ENCODE measurements at places on chromosomes 2 and 18.

- DNase-seq: no peak
These were observed 195.1 kb downstream of the EXOC6B start for GRCh38 chr2:72630767-72631166.

GRCh38 chr18:11553098-11553940 is 56.1 kb upstream of the SLC35G4 start:
- peak; percentile 32 for DNase-seq

DNA sequence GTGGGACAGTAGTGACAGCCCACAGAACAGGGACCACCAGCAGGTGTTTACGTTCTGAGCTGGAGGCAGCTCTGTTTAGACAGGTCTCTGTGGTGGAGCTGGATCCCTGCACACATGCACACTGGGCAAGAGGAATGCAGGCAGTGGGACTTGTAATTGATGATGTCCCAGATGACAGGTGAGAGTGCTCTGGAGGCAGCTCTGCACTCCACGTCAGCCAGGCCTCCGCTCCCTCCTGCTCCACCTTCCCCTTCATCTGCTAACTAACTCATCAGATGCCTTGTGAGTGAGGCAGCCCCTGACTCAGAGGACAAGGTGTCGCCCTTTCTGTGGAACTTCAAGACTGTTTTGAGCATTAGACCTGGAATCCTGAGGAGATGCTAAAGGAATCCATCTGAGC is 53.2 kb downstream of the SH3YL1 start:
- DNase-seq: peak; percentile 18

DNA sequence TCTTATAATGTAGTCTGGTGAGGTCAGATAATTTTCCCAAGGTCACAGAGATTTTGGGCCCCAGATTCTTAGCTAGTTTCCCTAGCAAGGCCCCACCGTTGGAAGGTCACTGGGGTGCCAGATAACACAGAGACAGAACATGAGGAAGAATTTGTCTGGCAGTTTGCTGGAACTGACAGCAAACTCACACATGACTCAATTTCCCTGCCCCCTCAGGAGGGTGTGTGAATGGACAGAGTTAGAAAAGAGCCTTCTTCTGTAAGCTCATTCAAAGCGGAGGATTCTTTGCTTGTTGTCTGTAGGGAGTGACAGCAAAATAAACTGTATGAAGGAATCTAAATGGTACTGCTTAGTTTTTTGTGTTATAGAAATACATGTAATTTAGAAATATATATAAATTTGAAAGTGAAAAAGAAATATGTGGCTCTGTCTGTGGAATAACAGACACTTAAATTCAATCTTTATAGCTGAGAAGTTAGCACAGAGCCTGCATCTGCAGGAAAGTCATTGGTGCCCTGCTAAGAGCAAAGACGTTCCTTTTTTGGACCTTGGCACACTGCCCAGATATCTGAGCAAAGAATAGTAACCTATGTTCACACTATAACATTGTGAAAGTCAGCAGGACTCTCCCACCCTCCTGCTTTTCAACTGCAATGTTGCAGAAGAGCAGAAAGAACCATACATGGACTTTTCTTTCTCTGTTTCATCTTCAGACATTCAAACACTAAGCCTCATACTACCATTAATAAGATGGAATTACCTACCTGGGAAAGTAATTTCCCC is 2.1 kb downstream of the MDH1 start:
- no peak for DNase-seq

DNA sequence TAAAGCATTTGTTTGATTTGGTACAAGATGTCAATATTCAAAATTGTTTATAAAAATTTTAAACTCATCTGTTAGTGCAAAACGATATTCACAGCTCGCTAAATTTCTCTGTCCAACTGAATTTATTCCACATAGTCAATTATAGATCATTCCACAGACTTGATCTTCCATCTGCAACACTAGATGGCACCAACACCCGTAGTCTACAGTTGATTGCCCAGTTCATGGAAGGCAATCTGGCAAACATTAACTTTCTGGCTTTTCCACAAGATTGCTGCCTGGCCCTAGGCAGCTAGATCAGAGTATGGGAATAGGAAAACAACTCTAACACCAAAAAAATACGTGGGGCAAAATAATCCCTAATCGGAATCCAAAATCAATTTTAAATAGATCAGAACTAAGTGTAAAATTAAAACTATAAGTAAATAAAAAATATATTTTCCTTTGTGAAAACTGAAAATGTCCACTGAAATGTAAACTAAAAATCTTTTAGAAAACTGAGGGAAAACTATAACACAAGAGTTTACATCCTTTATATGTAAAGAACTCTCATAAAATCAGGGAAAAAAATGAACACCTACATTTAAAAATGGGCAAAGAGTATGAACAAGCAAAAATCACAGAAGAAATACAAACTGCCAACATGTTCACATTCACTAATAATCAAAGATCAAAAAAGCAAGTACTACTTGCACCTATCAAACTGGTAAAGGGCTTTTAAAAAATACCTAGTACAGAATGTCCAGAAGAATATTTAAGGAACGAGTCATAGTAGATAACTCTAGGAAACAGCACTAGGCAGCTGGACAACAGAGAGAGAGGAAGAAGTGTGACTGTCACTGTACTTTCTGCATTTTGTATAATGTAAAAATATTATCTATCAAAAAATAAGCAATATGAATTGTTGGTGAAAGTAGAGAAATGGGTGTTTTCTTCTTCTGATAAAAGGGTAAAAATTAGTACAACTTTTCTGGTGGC is 35.0 kb downstream of the RTN4 start:
- DNase-seq: peak; percentile 64

DNA sequence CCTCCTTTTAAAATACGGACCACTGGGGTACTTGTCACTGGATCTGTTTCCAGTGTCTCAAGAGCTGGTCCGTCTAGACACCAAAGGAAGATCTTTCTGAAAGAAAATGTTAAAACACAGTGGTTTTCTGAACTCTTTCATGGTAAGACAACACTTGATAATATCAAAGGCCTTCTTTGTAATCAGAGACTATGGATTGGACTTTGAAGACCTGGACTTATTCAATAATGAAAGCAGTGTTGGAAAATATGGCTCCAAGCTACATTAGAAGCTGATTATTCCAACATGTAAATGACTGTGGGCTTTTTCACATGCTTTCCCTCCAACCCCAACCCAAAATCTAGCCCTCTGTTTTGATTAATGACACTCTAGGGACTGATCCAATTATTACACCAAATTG is 329.4 kb upstream of the LYPD1 start:
- DNase-seq: no peak

- no peak for DNase-seq
These were observed 8.0 kb upstream of the SPEG start for GRCh38 chr2:219426534-219427136.

GRCh38 chr18:39513186-39513585 is 1947.6 kb upstream of the CELF4 start:
- no peak for DNase-seq

DNA sequence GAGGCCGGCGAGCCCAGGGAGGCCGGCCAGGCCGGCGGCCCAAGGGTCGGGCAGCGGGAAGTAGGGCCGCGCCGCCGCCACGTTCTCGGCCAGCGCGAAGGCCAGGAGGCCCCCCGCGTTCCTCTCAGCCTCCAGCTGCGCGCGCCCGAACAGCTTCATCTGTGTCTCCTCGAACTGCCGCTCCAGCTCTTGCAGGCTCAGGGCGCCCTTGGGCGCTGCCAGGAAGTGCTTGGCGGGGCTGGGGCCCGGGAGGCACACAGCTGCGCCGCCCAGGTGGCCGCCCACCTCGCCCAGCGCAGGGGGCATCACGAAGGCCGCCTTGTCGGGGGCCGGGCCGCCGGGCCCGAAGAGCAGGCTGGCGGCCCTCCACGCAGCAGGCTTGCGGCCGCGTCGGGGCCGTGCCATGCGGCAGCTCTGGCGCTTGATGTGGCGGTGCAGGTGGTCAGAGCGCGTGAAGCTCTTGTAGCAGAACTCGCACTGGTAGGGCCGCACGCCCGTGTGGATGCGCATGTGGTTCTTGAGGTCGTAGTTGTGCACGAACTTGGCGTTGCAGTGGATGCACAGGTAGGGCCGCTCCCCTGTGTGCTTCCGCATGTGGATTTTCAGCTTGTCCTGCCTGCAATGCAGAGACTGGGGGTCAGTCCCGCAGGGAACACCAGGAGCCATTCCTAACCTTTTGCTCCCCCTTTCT is 99.0 kb upstream of the SMAD2 start:
- DNase-seq: no peak

DNA sequence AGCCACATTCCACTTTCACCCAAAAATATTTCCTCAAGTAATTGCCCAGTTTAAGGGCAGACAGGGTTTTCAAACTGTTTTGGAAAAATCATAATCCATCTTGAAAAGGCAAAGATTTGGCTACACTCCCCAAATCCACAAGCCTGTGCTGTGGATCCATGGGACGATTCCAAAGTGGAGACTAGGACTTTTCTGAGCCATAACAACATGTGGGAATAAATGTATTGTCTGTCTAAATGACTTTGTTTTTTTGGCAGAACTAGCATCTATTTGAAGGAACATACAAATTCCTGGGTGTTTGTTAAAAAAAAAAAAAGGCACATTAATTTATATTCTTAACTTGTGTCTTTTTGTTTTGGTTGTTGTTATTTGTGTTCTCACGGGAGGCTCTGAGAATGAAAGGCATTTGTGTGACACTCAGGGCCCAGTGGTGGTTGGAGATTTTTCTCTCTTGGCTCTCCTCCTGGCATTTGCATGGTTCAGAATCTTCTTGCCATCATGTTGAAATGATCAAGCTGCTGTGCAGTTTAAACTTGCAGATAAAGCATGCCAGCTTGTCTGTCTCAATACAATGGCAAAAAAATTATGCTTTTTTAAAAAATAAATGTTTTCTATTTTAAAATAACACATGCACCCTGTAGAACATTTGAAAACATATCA is 277.4 kb downstream of the EN1 start:
- no peak for DNase-seq

GRCh38 chr2:42828487-42829425 is 36.4 kb upstream of the HAAO start:
- peak; percentile 81 for DNase-seq

DNA sequence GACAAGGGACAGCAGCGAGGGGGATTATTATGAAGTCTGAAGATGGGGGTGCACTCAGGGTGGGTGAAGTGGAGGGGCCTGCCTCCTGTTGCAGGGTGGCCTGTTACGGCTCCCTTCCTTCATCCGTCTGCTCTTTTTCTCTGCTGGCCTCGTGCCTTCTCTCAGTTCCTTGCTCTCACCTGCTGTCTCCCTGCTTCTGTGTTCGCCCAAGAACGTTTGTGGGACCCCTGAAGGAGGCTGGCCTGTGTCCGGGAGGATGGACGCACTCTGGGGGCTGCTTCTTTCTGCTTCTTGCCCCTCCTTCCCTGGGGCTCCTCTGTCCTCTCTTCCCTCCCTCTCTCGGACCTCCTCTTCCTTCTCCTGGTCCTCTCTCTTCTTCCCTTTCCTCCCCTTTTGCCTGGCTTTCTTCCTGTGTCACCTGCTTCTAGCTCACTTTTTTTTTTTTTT is 13.8 kb downstream of the MROH2A start:
- DNase-seq: no peak

- DNase-seq: peak; percentile 65
These were observed 229.5 kb upstream of the ZC3H15 start for GRCh38 chr2:186256540-186256939.

GRCh38 chr2:7692657-7693161 is 775.5 kb downstream of the RNF144A start:
- DNase-seq: no peak

DNA sequence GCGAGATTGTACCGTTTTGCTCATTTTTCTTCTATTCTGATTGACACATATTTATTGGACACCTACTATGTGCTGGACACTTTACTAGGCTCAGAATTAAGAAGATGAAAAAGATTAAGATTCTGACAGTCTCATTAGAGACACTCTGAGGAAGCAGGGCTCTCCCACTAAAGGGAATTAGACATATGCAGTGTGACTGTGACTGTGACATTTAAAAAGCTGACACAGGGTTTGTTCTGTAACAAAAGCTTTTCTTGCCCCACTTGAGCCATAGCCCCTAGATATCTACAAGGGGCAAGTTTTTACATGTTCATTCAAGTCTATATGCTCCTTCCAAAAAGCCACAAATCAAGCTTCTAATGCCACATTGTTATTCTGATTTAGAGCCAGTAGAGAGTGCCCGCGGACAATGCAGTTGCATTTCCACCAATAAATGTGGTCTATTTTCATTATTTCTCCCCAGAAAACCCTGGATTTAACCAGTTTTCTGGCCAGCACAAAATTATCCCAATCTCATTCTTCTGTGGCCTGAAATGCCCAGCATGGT is 9.8 kb downstream of the ARHGAP25 start:
- no peak for DNase-seq

- no peak for DNase-seq
These were observed 199.1 kb downstream of the FBXO15 start for GRCh38 chr18:73948497-73948896.

DNA sequence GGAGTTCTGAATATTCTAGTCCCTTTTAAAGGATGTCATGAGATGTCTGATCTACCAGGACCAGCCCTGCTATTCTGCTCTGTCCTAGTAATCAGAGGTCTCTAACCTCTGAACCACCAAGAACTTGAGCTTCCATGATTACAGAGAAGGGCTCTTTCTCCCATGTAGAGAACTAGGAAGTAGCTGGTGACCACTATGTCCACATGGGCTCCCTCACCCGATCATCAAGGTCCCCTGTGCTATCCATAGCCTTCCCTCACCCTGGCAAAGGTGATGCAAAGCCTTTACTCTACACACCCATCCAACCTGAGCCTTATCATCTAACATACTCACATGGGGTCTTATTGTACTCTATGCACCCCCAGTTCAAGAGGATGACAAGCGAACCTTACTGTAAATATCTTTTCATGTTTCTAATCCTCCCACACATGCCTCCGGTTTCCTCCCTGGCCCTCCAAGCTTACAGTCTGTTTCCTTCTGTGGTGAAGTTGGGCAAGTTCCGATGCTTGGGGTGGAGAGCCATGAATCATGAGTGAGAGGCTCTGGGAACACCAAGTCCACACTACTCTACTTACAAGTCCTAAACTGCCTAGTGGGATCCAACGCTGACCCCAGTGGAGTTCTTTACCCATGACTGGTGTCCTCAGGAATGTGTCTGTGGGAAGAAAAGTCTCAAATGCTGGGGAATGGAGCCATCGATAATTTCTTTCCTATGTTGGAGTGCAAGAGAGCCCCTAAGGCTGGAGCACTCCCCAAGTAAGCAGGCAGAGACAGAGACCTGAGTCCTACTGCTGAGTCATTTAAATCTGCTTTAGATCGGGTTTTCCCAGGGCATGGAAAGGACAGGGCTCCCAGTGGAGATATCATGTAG is 73.3 kb upstream of the KLF7 start:
- no peak for DNase-seq

GRCh38 chr2:237895544-237896506 is 36.4 kb downstream of the RAMP1 start:
- DNase-seq: no peak
